H7 (cell line): ENCODE measurements at places on chromosomes 5 and 9. TPM values are rescaled to one million over a fixed set of nuclear protein-coding genes. Genes with fewer than 3 reads are reported as not detected.
A peak's percentile ranks its signal among the peaks of the same experiment; 100 is the strongest.

Gene C6
- not detected in 2 replicates for total RNA-seq

Gene CKS2
- 280 and 303 TPM in 2 replicates for total RNA-seq

Gene SPINK6
- not detected in 2 replicates for total RNA-seq

Gene CBY3
- 0.44 TPM in 1 of 2 replicates, not detected in the other for total RNA-seq

Gene BRINP1
- total RNA-seq, result 14.4 and 15.7 TPM in 2 replicates

- DNase-seq, result no peak
These were observed 4.2 kb downstream of the TXNDC15 start for GRCh38 chr5:134878403-134878802.

DNA sequence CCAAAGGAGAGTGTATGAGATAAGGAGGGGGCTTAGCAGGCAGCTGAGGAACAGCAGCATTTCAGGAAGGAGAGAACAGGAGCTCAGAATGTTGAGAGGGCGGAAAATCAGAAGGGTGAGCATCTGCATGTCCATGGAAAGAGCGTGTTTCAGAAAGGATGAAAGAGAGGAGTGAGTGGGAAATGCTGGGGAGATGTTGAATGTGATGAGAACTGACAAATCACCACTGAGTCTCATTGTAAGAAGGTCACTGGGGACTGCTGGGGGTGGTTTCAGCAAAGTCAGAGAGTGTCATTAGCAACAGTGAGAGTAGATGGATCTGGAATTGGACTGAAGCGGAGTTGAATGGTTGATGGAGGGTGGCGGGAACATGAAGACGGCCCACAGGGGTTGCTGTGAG lies 65.8 kb downstream of the ANKRD33B start:
- no peak for DNase-seq

- DNase-seq, result peak; percentile 78
These were observed 31.7 kb downstream of the UBE2QL1 start for GRCh38 chr5:6480133-6481051.

DNA sequence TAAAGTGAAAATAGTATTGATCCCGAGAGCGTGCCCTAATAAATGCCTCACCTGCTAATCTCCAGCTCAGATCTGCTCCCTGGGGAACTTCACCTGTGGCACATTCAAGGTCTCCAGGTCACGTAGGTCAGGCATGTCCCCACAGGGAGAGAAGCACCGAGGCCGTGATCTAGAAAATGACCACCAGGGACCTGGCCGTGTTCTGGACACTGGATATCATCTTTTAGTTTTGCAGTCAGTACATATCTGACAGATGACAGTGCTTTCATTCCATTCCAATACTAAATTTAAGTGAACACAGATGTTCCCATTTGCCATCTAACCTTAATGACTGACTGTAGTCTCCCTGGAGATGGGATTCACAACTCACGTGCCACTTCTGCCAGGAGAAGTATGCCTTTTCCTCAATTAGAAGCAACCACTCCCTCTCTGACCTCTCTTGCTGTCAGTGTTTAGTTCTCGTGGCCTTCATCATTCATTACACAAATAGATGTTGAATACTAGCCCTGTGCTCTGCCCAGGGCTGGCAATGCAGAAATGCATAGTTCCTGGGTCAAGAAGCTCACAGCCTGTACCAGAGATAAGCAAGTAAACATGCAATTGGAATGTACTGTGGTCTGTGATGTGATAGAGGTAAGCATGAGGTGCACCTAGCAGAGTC lies 276.5 kb downstream of the NTRK2 start:
- DNase-seq, result no peak

DNA sequence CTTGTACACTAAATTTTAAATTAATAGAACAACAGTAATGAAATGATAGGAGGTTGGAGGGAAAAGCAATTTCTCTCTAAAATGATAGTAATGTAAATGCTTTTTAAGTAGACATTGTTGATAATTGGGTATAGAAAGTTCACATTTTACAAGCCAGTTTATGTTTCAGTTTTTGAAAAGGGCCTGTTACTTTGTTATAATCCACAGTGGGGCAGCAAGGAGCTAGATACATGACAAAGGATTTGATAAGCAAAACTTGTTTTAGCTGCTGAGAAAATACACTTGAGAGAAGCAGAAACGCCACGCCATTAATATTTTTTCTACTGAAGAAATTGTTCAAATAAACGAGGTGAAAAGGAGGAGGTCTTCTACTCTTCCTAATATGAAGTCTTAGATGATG lies 30.2 kb downstream of the SREK1 start:
- no peak for DNase-seq

DNA sequence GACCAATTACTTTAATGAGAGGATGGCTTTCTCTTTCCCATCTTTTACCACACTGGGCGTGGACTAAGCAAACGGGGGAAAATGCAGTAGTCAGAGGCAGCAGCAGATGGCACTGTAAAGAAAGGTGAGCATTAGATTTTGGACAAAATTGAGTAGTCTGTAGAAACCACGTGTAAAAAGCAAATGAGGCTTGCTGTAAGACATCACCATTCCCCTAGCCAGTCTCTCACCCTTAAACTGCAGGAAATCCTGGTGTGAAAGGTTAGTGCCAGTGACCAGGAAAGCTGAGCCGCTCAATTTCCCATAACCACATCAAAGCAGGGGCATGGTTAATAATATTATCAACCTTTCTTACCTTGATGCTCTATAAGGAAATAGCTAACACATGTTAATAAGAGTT lies 31.8 kb downstream of the SPATA31C2 start:
- no peak for DNase-seq

DNA sequence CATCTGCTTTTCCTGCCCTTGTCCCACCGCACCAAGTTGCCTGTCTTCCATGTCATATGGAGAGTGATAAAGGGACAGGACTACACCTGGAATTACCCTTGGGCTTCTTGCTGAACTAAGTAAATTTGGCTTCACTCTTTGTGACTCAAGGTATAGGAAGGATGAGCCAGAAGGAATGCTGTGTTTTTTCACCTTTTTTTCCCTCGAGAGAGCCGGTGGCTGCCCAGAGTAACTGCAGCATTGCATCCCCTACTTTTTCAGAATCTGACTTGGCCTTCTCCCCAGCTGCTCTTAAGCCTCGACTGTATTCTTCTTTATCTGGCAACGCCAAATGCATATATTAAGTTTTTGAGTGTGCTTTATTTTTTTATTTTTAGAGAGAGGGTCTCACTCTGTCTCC lies 38.4 kb downstream of the RCL1 start:
- no peak for DNase-seq

GRCh38 chr5:71946343-71947030 lies 160.8 kb upstream of the MAP1B start:
- DNase-seq, result no peak

DNA sequence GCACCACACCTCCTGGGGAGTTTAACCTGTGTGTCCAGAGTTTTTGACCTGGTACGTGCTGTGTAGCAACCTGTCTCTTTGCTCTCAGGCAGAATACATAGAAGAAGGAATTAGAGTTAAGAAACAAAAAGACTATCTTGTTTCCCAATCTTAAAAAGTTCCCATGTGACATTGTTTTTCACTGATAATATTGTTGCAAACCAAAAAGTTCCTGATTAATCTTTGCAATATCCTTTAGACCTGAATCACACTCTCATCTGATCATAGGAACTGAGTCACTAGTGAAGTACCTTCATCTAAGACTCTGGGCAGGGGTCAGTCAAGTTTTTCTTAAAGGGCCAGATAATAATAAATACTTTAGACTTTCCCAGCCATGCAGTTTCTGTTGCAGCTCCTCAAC lies 35.1 kb downstream of the BASP1 start:
- DNase-seq, result no peak

DNA sequence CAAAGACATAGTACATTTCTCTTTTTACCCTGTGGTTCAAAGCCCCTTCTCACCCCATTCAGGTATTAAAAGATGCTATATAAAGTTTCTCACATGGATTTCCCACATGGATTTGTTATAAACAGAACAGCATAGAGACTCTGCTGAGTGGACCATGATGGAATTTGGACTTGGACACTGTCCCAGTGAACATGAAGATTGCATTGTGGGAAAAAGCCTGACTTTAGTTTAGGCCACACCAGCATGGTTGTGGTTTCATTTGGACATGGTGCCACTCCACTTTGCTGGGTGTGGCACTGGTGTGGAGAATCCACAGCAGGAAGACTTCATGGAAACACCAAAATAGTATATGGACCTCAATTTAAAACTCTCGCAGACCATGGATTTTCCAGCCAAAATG lies 124.6 kb downstream of the ARHGAP26 start:
- no peak for DNase-seq

GRCh38 chr9:125486576-125486975 lies 220.4 kb downstream of the MAPKAP1 start:
- no peak for DNase-seq
